DMS79 treated with DMSO at 0.1 percent for 48 hours (cell line): ENCODE measurements at places on chromosomes 11 and 22.
A peak's percentile ranks its signal among the peaks of the same experiment; 100 is the strongest.

DNA sequence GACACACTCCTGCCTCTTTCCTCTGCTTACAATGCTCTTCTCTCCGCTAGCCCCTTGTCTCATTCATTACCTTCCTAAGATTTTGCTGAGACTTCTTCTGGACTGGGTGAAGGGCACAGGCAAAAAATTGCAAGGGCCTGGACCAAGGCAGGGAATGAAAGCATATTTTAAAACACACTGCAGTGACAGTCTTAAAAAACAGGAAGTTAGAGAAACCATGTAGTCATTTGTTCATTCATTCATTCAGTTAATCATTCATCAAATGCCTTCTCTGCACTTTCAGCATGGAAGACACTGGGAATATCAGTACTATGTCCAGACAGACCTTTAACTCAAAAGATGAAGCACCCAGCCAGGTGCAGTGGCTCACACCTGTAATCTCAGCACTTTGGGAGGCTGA lies 44.9 kb upstream of the SWAP70 start:
- DNase-seq: no peak

- DNase-seq: no peak
Measured at GRCh38 chr11:134043821-134044420, 25.0 kb upstream of the JAM3 start.

DNA sequence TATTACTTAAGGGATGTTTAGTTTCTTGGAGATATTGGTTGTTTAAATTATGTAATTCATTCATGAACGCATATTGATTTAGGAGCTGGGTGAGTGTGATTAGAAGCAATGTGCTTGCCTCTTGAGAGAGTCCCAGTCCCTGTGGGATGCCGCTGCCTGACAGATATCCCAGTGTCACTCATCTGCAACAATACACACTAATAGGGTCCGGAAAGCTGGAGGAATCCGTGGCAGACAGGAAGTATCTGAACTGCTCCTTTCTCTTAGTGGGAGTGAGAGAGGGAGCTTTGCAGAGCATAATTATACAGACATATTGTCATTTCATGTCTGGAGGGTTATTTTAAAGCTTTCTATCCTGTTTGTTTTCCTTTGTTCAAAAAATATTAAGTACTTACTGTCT lies 17.4 kb downstream of the AMOTL1 start:
- DNase-seq: no peak

DNA sequence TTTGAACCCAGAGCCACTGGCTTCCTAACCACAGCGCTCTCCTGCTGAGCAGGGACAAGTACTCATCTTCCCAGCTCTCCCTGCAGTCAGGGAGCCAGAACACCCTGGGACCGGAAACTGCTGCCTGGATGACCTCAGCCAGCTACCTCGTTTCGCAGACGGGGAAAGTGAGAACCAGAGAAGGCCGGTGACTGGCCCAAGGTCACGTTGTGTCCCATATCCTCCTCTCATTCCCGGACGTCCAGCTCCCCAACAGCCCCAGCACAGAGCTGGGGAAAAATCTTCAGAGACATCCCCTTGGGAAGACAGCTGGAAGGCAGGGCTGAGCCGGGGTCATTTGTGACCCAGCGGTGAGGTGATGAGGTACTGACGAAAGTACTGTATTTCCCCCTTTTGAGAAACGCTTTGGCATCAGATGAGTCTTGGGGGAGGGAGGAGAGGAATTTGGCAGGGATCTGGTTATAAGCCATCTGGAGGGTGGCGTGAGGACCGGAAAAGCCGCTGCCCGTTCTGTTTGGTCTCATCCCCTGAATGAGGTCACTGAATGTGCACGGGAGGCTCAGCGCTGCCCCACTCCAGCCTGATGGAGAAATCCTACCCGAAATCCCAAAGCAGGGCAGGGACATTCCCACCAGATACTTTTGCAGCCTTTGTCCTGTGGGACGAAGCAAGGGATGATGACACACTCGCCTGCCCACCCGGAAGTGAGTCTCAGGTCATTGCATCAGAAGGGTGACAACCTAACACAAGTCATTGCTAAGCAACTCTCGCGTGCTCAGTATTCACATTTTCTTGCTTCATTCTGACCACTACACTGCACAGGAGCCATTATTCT lies 41.1 kb downstream of the LIF start:
- DNase-seq: no peak

- no peak for DNase-seq
Measured at GRCh38 chr11:26649884-26650283, 72.0 kb downstream of the SLC5A12 start.

- DNase-seq: no peak
Measured at GRCh38 chr11:61480261-61480993, 28.1 kb upstream of the LRRC10B start.

- no peak for DNase-seq
Measured at GRCh38 chr11:66915046-66915832, 42.9 kb downstream of the PC start.

- DNase-seq: no peak
Measured at GRCh38 chr22:38228326-38228872, 26.6 kb downstream of the MAFF start.

DNA sequence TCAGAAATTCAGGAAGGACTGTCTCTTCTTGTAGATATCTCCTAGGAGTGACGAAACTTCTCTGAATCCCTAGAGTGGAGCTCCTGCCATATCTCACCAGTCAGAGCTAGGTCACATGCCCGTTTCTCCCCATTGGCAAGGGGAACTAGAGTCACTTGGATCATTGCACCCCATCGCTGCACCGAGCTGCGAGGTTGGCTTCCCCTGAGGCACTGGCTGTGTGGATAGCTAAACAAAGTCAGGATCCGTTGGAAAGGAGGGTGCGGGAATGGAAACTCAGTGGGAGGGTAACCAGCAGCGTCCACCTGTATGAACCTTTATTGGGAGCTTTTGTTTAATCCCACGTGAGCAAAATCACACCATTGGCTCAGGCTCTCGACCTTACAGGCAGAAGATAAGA lies 283.8 kb downstream of the BRD1 start:
- no peak for DNase-seq

DNA sequence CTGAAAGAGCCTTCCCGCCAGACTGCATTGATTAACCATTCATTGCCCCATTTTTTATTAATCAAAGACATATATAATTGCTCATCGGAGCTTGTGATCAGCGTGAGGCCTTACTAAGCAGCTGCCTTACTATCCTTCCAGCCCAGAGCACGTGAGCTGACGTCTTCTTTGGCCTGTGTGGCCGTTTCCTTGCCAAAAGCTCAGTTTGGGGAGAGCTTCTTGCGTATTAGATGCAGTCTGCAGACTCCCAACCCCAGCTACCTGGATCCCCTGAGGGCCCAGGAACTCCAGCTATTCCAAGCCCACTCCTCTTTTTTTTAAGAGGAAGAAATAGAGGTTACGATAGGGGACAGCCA lies 784 bp upstream of the SLC43A3 start:
- DNase-seq: no peak

GRCh38 chr11:36620246-36620645 lies 22.2 kb upstream of the RAG2 start:
- DNase-seq: no peak

- no peak for DNase-seq
Measured at GRCh38 chr22:32617271-32617670, 142.7 kb downstream of the FBXO7 start.

DNA sequence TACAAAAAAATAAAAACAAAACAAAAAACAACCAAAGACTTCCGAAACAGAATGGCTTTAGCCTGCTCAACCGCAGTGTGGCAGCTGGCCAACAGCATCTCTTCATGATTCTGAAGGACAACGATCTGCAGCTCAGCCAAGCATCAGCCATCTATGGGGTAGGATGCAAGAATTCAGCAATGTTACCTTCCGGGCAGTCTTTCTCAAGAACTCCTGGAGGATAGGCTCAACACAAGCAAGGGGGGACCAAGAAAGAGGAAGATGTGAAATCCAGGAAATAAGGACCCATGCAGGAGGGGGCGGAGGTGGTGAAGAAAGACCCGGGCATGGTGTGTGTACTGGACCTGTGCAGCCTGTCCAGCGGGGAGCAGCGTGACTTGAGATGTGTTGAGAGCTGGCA lies 3.5 kb upstream of the TSPO start:
- no peak for DNase-seq

DNA sequence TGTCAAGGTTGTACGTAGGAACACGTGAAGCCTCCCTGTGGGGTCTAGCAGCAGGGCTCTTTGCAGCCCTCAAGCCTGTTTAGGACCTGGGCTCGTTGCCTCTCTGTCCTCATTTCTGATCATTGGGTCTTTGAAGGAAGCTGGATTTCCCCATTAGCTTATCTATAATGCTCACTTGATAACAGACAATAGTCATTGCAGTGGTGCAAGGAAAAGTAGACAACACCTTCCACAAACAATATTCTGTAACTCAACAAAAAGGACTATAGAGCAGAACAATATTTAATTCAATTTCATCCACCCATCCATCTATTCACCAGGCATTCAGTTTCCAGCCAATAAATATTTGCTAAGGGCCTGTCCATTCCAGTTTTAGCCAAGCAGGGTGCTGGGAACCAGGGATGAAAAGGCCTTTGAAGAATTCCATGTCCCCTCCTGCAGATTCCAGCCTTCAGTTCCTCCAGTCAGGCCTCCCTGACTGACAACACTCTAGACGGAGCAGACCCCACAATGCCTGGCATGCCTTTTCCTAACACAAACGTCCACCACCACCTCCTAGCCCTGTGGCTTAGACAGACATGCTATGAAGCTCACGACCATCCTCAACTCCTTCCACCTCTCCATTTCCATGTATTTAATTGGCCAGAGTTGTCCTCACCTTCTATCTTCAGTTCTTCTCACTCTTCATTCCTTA lies 12.7 kb upstream of the POLD3 start:
- no peak for DNase-seq

GRCh38 chr11:96704847-96705246 lies 315.0 kb downstream of the JRKL start:
- DNase-seq: no peak

GRCh38 chr11:91174193-91174592 lies 951.3 kb upstream of the CHORDC1 start:
- DNase-seq: no peak

- DNase-seq: no peak
Measured at GRCh38 chr11:69941546-69942332, 122.5 kb upstream of the FGF3 start.

- peak; percentile 66 for DNase-seq
Measured at GRCh38 chr11:45803971-45804760, 783 bp upstream of the SLC35C1 start.

GRCh38 chr22:31106731-31107177 lies 614 bp downstream of the SELENOM start:
- no peak for DNase-seq

DNA sequence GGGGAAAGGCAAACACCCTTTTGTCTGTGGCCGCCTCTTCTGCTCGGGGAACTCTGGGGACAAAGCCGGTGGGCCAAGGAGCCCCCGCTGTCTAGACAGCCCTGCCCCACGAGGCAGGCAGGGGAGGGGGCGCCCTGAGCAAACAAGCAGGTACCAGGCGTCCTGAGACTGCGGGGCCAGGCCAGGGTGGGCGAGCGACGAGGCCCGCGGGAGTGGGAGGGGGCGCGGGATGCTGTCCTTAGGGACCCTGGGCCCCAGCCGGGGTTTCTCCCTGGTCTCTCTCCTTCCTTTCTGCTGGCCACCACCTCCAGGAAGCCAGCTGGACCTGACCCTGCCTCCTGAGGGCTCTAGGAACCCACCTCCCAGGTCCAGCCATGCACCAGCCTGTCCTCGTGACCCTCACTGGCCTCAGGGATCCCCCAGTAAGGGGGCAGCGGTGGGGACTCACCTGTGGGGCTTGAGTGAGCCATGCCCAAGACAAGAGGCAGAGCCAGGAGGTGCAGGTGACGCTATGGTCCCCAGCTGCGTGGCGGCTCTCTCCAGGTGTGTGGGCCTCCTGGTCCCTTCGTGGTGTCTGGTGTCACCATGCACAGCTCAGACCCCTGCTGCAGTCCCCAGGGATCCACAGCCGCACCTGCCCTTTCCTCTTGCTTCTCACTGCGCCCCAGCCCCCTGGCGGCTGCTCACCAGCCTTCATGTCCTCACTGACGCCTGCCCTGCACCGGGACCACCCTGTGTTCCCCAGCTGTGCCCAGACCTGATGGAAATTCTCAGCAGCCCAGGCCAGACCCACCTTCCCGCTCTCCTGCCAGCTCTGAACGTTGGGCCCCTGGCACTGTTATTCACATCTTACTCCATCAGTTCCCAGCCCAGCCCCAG lies 26.5 kb upstream of the MUC5AC start:
- DNase-seq: no peak

DNA sequence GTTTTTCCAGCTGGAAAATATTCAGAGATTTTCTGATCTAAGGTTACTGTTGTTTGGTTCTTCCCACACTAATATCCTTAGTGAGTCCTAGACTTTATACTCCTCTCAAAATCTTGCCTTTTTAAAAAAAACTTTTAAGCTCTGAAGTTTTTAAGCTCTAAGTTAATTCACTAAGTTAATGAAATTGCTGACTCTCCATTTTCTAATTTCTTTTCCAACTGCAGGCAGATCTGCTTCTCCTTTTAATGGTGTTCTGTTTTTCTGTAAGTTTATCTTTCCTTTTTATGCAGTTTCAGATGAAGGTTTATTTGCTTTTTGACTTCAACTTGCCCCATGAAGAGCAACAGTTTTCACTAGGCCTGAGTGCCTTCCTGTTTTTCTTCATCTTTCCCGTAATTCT lies 125.8 kb upstream of the ARHGAP42 start:
- no peak for DNase-seq

- peak; percentile 2 for DNase-seq
Measured at GRCh38 chr11:130671801-130672700, 223.6 kb downstream of the ADAMTS15 start.

GRCh38 chr22:22993184-22993583 lies 77.1 kb upstream of the GNAZ start:
- DNase-seq: no peak

GRCh38 chr22:38882972-38883622 lies 11.1 kb upstream of the CBX6 start:
- no peak for DNase-seq

DNA sequence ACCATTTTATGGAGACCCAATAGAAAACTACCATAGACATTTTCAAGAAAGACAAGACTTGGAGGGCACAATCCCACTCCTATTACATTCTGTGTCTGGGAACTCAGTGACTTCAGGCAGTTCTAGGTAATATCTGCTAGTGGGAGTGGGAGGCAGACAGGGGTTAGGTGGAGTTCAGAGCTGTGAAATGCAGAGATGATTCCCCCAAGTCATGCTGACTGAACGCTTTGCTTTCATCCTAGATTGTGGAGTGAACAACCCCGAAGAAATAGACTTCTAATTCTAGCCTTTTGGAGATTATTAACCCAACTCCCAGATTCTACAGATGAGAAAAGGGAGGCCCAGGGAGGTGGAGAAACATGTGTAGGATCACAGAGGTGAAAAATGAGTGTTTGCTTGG lies 437.8 kb upstream of the CADM1 start:
- no peak for DNase-seq

DNA sequence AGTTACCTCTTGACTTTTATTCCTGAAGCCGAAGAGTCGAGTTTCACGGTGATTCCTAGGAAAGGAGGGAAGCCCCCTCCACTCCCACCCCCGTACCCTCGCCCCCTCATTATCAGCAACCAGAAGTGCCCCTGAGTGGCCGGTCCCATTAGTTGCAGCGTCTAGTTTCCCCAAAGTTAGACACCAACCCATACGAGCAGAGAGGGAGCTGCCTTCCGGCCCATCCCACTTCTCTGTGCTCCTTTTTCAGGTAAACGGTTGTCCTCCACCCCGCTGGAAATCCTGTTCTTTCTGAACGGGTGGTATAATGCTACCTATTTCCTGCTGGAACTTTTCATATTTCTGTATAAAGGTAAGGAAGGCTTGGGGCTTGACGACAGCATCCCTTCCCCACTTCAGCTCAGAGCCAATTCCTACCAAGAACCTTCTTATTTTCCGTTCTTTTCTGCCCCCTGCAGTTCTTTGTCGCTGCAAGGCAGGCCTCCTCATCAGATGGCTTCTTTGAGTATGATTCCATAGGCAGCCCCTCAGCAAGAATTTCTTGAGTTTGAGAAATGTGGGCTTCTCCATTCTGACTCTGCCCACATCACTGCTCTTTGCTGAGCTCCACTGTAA lies 701 bp downstream of the TMEM216 start:
- DNase-seq: peak; percentile 26
